SJSA1 (cell line): ENCODE measurements at places on chromosomes 1 and 21. TPM values are rescaled to one million over a fixed set of nuclear protein-coding genes. Genes with fewer than 3 reads are reported as not detected.

Gene CAPN2
- total RNA-seq = 143 and 155 TPM in 2 replicates

Gene RUSC1
- 39.8 and 40.9 TPM in 2 replicates for total RNA-seq

Gene PLEKHN1
- 0.34 TPM in 1 of 2 replicates, not detected in the other for total RNA-seq

Gene FMN2
- total RNA-seq = 12.7 and 32.6 TPM in 2 replicates

DNA sequence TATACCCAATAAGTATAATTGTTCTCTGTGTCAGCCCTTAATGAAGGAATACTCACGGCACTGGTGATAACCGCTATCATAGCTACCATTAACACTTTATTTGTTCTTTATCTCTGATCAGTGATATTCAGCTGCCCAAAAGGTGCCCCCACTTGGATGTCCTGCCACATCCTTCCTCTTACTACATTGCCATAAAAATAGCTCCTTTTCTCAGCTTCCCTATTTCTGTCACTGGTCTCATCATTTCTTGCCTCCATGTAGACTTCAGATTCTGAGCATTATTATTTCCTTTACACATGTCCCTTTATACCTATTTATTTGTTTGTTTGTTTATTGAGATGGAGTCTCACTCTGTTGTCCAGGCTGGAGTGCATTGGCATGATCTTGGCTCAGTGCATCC is 2.7 kb upstream of the RAB29 start:
- no peak for DNase-seq
- no peaks in the 10 kb centered on the region for H3K27me3 ChIP-seq
- no peak overlapping the region for H3K27ac ChIP-seq

DNA sequence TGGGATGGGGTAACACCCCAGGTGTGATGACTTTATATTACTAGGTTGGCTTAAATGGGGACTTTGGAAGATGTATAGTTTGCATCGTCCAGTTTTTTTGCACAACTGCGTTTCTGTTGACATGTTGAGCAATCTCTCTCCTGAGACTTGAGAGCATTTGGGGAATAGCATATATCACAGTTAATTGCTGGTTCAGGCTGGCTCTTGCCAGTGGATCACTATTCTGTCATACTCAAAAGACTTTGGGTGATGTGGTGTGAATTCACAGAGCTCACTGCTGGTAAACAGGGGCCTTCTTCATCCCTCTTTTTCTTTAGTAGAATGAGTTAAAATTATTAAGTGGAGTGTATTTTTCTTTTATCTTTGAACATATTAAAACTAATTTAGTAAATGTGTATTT is 44.3 kb downstream of the LHX9 start:
- DNase-seq = no peak
- H3K4me1 ChIP-seq = no peaks in the 10 kb centered on the region
- H3K27ac ChIP-seq = no peak overlapping the region
- no peaks in the 10 kb centered on the region for H3K27me3 ChIP-seq
- H3K36me3 ChIP-seq = no peaks in the 10 kb centered on the region

GRCh38 chr1:869499-870244 is 54.1 kb upstream of the SAMD11 start:
- H3K27ac ChIP-seq = no peak overlapping the region
- no peaks in the 10 kb centered on the region for H3K36me3 ChIP-seq
- H3K27me3 ChIP-seq = no peaks in the 10 kb centered on the region; the same call in 1 of the 2 replicates
- no peaks in the 10 kb centered on the region for H3K4me1 ChIP-seq
- DNase-seq = peak; percentile 64

DNA sequence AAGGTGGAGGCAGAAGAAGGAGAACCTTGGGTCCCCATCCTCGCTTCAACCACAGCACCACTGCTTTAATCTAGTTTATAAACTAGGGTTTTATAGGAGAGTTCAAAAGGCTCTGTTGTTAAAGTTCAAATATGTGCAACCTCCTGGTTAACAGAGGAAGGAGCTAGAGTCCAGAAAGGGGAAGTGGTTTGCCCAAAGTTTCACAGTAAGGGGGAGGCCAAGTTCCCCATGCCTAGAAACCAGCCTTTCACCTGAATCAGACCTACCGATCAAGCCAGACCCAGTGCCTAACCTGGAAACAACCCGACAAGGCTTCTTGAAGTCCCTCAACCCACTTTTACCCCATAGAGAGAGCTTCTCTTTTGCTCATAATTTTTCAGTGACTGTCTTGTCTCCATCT is 106.5 kb downstream of the PLPP3 start:
- no peak for DNase-seq
- H3K36me3 ChIP-seq = no peaks in the 10 kb centered on the region
- H3K4me3 ChIP-seq = no peak overlapping the region
- no peak overlapping the region for H3K27ac ChIP-seq

DNA sequence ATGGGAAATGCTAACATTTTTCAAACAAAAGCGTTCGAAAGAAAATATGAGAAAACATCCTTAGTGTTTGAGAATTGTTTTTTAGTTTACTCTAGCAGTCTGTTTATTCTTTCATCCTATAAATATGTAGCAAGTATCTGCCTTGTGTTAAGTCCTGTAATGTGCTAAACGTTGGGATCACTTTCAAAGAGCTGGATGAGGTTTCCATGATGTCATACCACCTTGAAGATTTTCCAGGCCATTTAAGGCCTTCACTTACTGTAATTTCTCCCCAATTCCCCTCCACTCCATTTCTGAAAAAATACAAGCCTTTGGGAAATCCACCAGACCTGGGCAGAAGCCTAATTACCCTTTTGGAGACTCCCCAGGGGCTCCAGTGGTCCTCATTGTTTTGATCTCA is 24.2 kb upstream of the CTBS start:
- H3K27me3 ChIP-seq = no peaks in the 10 kb centered on the region
- no peak for DNase-seq
- no peak overlapping the region for H3K4me3 ChIP-seq
- H3K36me3 ChIP-seq = no peaks in the 10 kb centered on the region

DNA sequence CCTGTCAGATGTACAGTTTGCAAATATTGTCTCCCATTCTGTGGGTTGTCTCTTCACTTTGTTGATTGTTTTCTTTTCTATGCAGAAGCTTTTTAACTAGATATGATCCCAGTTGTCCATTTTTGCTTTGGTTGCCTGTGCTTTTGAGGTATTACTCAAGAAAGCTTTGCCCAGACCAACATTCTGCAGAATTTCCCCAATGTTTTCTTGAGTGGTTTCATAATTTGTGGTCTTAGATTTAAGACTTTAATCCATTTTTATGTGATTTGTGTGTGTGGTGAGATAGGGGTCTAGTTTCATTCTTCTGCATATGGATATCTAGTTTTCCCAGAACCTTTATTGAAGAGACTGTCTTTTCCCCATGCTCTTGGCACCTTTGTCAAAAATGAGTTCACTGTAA is 116.9 kb downstream of the DUSP10 start:
- no peak for DNase-seq
- no peaks in the 10 kb centered on the region for H3K4me1 ChIP-seq
- no peak overlapping the region for H3K27ac ChIP-seq
- no peak overlapping the region for H3K4me3 ChIP-seq

GRCh38 chr1:24506691-24507381 is 4.2 kb downstream of the RCAN3 start:
- no peaks in the 10 kb centered on the region for H3K27me3 ChIP-seq
- no peak for DNase-seq
- no peak overlapping the region for H3K27ac ChIP-seq
- peaks cover 26% of the 10 kb centered on the region for H3K4me1 ChIP-seq

DNA sequence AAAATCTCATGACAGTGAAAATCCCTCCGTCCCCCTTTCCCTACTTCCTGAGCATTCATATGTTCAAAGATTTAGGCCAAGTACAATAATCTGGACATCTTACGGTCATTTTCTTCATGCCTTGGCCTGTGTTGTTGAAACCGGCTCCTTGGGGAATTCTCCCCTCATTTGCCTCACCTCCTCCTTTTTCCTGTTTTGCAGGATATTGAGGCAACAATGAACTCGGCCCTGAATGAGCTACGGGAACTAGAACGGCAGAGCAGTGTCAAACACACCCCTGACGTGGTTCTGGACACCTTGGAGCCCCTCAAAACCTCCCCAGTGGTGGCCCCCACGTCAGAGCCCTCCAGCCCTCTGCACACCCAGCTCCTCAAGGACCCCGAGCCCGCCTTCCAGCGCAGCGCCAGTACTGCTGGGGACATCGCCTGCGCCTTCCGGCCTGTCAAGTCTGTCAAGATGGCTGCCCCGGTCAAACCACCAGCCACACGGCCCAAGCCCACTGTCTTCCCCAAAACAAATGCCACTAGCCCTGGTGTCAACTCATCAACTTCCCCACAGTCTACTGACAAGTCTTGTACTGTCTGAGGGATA is 9.3 kb upstream of the IKBKE start:
- no peaks in the 10 kb centered on the region for H3K27me3 ChIP-seq
- no peak overlapping the region for H3K4me3 ChIP-seq
